ENCODE measurements at places on chromosomes 4 and X.

DNA sequence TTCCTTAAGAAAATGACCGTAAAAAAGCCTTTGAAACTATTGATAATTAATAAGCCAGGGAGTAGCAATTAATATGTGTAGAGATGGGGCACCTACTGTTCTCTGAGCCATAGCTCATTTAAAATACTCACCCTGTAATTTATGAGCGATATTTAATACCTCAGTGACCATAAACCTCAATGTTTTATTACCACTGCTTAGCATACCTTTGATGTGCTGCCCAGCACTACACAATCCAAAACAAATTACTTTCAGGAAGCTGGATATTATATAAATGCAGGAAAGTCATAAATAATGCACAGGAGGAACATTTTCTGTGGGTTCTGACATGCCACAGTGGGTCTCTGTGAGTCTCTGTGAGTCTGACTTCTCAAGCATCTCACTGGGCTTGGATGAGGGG lies 166.1 kb upstream of the RPL34 start:
- no peak for DNase-seq

DNA sequence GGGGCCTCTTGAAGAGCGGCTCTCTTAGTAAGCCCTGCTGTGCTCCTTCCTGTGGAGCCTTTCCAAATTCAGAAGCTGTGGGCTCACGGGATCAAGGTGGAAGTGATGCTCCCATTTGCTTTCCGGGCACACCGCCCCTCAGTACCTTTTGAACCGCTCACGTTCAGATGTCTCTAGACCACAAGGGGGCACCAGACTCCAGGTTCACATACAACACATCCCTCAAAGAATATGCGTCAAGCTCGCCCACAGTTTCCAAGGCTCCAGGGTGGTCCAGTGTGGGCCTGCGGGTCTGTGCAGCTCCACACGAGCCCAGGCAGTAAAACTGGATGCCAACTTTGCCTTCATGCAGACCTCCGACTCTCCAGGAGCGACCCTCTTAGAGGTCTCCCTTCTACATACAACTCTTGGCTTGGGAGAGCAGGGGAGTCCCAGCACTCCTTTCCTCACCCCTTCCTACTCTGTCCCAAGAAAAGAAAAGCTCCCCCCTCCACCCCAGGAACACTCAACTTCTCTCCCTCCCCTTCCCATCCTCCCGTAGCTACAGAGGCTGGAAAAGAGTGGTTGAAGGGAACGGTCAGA lies 11.0 kb downstream of the SUPT20HL1 start:
- peak; percentile 27 for DNase-seq

DNA sequence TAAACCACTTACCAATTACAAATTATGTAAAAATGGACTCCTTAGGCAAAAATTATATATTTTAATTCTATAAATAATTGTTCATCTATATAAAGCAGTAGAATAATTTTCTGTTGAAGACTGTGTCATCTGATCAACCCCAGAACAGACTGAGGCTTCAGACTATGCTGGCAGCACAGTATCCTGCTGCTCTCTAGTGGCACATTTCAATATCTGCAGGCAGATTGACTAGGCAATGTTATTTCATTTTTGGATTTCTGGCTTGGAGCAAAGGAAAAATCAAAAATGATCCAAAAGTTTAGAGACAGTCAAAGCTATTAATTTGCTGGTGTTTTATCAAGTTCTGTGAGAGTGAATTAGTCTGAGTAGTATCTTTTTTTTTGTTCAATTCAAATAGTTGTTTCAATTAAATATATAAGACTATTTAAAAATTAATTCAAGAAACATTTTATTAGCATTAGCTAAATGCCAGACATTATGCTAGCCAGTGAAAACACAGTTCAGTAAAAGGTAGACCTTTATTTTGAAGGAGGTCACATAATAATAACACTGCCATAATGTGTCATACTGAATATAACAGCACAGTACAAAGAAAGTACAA lies 21.3 kb upstream of the SULT1E1 start:
- no peak for DNase-seq

GRCh38 chrX:12610079-12610478 lies 181.1 kb upstream of the PRPS2 start:
- DNase-seq: no peak

DNA sequence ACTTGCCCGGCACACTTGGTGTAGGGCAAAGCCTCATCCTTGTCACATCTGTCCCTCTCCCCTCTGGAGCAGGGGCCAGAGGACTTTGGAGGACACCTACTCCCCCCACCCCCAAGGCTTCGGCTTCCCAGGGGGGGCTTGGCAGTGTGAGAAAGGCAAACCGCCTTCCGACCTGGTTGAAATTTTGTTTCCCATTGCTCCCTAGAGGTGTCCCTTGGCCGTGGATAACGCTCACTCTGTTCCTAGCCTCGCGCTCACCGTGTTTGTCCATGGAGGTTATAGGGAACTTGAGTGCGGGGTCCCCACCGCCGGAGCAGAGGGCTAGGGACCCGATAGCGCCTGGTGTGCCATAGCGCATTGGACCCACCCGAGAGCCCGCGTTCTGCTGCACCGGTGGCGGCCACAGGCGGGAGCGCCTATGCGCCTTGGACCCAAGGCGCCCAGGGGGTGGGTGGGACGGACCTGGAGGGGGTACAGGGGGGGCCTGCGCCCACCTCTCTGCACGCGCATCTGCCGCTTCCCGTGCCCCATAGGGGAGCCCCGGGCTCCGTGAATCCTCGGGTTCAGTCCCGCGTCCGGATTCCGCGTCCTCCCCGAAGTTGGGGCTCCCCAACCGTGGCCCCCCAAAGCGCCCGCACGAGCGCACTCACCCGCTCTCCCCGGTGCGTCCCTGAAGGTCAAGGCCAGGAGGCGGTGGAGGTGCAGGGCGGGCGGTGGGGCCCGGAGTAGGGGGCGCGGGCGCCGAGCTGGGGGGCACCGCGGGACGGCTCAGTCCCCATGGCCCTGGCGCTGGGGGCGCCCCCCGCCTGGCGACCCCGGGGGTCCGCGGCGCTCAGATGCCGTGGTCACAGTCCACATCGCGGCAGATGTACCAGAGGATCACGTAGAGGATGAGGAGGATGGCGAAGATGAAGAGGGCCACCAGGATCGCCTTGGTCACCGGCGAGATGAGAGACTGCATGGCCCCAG lies 82.7 kb upstream of the DHRSX start:
- DNase-seq: no peak

DNA sequence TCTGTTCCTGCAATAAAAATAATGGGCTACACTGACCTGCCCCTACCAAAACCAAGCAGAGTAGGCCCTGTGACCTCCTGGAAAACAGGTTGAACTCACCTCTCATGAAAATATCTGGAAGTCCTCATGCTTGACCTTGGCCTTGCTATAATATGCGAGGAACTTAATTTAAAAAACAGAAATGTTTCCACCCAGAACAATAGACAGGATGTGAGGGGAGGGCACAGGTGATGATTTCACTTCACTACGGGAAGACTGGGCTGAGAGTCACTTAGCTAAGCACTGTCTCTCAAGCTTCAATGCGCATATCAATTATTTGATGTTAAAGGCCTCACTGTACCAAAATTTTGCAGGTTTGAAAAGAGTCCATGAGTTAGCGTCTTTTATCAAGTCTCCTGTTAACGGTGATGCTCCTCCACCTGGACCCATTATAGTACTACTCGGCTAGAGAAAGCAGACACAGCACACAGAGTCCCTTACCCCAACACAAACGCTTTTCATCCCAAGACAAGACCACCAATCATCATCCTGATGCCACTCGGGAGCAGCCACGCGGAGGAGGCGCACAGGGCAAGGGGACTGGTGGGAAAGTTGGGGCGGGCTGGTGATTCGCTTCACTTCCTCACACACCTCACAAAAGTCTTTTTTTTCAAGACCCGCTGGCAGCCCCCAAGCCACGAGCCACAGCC lies 25.9 kb downstream of the ZNF721 start:
- DNase-seq: no peak

DNA sequence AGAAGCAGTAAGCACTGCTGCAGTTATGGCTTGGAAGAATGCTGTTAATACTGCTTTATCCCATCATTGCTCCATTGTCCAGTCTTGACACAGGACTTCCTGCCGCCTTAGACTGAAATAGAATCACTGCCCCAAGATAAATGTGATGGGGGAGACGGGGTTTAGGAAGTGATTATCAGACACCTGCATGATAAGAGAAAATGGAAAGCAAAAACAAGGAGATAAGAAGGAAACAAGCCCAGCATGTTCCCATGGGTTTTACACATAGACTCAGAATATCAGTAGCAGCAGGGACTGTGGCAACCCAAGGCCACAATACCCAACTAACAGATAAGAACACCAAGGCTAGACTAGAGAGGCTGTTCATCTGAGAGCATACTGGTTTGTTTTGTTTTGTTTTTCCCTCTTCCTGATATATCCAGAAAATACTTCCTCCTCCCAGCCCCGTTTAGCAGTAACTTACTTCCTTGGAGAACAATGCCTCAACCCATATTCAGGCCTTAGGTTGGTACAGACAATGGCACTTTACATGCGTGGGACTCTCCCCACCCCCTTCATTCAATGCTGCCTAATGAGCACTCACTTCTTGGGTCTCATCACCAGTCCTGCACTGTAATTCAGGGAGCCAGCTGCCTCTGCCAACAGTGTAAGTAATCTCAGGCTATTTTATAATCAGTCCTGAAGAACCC lies 232.6 kb downstream of the CBR4 start:
- no peak for DNase-seq

GRCh38 chr4:101171747-101172146 lies 175.6 kb downstream of the PPP3CA start:
- DNase-seq: no peak

DNA sequence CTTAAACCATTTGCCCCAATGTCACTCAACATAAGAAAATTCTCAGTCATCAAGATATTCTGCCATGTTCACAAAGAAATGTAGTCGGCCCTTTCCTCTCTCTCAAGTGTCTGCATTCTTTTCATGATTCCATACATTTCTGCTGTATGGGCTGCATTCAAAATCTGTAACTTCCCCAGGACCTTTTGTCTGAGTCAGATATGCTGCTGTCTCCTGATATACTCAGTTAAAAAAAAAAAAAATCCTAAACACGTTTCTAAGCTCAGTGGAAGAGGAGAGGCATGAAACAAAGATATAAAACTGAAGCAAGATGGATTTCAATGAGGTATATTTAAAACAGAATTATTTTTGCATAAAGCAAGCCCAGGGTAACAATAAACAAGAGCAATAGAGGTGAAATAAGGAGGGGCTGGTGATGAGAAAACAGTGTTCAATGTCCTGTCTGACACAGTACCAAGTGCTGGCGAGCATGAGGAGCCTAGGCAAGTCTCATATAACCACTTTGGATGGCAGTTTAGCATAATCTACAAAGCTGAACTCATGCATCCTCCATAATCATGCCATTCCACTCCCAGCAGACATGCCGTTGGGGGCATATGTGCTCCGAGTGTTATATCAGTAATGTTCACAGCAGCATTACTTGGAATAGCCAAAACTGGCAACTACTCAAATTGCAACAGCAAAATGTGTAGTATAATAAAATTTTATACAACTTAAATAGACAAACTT lies 76.7 kb downstream of the MANBA start:
- DNase-seq: no peak

- DNase-seq: no peak
These were observed 78.7 kb downstream of the SYNPO2 start for GRCh38 chr4:118967393-118967792.

DNA sequence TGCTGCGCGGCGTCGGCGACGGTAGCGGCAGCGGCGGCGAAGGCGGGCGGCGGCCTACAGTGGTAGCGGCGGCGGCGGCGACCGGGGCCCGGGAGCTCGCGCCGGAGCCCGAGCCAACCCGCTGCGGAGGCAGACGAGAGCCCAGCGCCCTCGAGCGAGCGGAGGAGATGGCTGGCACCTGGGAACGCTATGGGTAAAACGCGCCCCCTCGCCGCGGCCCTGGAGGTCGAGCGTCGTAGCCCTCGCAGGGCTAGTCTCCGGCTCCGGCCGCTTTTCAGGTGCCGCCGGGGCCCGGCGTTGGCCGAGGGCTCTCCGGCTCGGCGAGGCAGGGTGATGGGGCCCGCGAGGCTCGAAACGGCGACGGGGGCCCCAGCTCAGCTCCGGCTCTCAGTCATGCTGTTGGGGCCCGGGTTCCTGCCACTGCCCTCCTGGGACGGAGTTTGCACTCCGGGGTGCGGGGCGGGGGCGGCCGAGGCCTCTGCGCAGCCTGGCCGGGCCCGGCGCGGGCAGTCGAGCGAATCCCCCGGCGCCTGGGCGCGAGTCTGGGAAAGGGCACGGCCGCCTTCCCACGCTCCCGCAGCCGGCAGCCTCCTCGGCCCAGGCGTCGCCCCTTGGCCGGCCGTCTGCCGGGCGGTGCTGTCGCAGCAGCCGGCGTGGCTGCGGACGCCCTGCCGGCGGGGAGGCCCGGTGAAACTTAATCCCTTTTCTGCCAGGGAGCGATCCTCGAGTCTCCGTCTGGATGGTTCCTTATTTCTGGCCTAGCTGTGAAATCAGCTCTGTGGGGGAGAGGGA lies 768 bp downstream of the MID2 start:
- no peak for DNase-seq

GRCh38 chr4:88858752-88859151 lies 161.1 kb upstream of the NAP1L5 start:
- no peak for DNase-seq

- DNase-seq: no peak
These were observed 30.4 kb downstream of the DDX60L start for GRCh38 chr4:168449719-168450452.

DNA sequence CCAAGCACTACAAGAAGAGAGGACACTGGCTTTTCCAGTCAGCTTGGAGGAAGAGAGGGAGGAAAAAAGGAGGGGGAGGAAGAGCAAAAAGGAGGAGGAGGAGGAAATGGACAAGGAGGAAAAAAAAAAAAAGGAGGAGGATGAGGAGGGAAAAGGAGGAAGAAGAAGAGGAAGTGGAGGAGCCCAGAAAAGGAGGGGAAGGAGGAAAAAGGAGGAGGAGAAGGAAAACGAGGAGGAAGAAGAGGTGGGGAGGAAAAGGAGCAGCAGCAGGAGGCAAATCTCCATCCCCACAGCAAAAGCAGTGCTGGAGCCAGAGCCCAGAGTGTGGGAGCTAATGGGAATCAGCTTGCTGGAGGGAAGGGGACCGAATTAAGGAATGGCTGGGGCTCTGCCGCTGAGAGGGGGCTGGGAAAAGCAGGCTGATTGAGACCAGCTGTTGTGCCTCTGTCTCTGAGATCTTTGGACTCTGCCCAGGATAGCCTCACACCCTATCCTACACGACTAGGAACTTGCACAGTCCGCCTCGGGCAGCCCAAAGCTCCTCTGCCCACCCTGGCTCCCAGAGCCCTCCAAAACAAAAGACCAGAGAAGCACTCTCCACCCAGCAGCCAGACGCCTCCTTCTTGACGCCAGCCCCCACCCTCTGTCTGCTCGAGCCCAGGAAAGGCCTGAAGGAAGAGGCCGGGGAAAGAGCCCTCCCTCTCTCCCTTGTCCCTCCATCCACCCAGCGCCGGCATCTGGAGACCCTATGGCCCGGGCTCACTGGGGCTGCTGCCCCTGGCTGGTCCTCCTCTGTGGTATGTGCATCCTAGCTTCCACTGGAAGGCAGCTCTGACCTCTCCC lies at the start of gene XPNPEP2:
Gene XPNPEP2 (plus strand): TSS at position 514 of the 843 bp plus-strand sequence. CDS start 235 bp downstream, at position 749.
- no peak for DNase-seq

Data from activated CD8-positive, alpha-beta memory T cell treated with anti-CD3 and anti-CD28 coated beads for 1 hour (primary cell).